Activated CD4-positive, alpha-beta T cell treated with anti-CD3 and anti-CD28 coated beads, Interleukin-2, amount 10 ng/mL, durations not matched to agents 24 days and 14 days (primary cell): ENCODE measurements at places on chromosomes 5 and 9. TPM values are rescaled to one million over a fixed set of nuclear protein-coding genes. Genes with fewer than 3 reads are reported as not detected.

HMGXB3 gene
- 43.1 and 47.8 TPM in 2 replicates for total RNA-seq

LRRC19 gene
- not detected in 2 replicates for total RNA-seq

NMUR2 gene
- total RNA-seq = not detected in 2 replicates

OTP gene
- not detected in 2 replicates for total RNA-seq

VCP gene
- total RNA-seq = 335 and 343 TPM in 2 replicates

CERCAM gene
- 1.3 and 1.6 TPM in 2 replicates for total RNA-seq

BTNL8 gene
- 0.21 TPM in 1 of 2 replicates, not detected in the other for total RNA-seq

FOXD4 gene
- total RNA-seq = not detected in 2 replicates

GHR gene
- not detected in 2 replicates for total RNA-seq

SV2C gene
- not detected in 2 replicates for total RNA-seq

C8G gene
- 0.69 and 1.7 TPM in 2 replicates for total RNA-seq

S1PR3 gene
- 3.4 and 3.8 TPM in 2 replicates for total RNA-seq

CAST gene
- 99.3 and 104 TPM in 2 replicates for total RNA-seq

F12 gene
- 2.7 and 2.8 TPM in 2 replicates for total RNA-seq

EPB41L4B gene
- total RNA-seq = 1.2 and 1.5 TPM in 2 replicates

LPAR1 gene
- not detected in 2 replicates for total RNA-seq

CARD9 gene
- 7.8 and 9.2 TPM in 2 replicates for total RNA-seq

SLC4A9 gene
- total RNA-seq = not detected in 2 replicates

ECM2 gene
- total RNA-seq = not detected in 2 replicates

PRDM9 gene
- total RNA-seq = not detected in 2 replicates

ISL1 gene
- not detected in 2 replicates for total RNA-seq

PCA3 gene
- not detected in 2 replicates for total RNA-seq

FRMPD1 gene
- total RNA-seq = not detected in 2 replicates

TRPM6 gene
- total RNA-seq = 0.05 TPM in 1 of 2 replicates, not detected in the other

SHROOM1 gene
- 5.3 and 7.4 TPM in 2 replicates for total RNA-seq

CCNO gene
- total RNA-seq = 0.26 TPM in 1 of 2 replicates, not detected in the other

C9orf153 gene
- total RNA-seq = 0.33 and 0.45 TPM in 2 replicates

LYSMD3 gene
- 11.3 and 12.9 TPM in 2 replicates for total RNA-seq

DIRAS2 gene
- not detected in 2 replicates for total RNA-seq

ABITRAM gene
- total RNA-seq = 14.2 and 15.9 TPM in 2 replicates

SPATA6L gene
- total RNA-seq = not detected in 2 replicates

BARHL1 gene
- not detected in 2 replicates for total RNA-seq

LCN1 gene
- not detected in 2 replicates for total RNA-seq

FBN2 gene
- total RNA-seq = not detected in 2 replicates

IFT74 gene
- 9.7 and 10.6 TPM in 2 replicates for total RNA-seq

IL3 gene
- 67.7 and 71.3 TPM in 2 replicates for total RNA-seq

TLN1 gene
- 220 and 243 TPM in 2 replicates for total RNA-seq
